ENCODE measurements at places on chromosomes 16 and 17. TPM values are rescaled to one million over a fixed set of nuclear protein-coding genes. Genes with fewer than 3 reads are reported as not detected.

Gene OR2C1
- total RNA-seq = not detected

GRCh38 chr17:63542942-63543821 is 7.1 kb upstream of the DCAF7 start:
- no peaks in the 10 kb centered on the region for H3K36me3 ChIP-seq
- no peaks in the 10 kb centered on the region for H3K4me1 ChIP-seq
- H3K27me3 ChIP-seq = peaks cover 10% of the 10 kb centered on the region
- H3K27ac ChIP-seq = no peak overlapping the region
- peak; percentile 3 for DNase-seq

Gene ITGA2B
- not detected for total RNA-seq

DNA sequence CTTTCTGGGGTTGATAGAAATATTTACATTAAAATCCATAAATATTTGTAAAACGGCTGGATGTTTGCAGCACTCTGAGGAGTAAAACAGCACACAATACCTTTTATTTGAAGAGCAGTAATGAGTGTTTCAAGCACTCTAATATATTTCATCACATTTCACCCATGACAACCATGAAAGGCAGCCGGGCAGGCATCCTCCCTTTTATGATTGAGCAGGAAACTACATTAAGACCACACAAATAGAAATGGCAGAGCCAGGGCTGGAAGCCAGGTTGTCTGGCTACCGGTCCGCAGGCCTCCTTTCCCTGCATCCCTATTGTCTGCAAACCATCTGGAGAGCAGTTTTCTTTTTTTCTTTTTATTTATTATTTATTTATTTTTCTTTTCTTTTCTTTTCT is 23.1 kb upstream of the GPRC5C start:
- peaks cover 5% of the 10 kb centered on the region for H3K4me1 ChIP-seq
- no peaks in the 10 kb centered on the region for H3K27me3 ChIP-seq

DNA sequence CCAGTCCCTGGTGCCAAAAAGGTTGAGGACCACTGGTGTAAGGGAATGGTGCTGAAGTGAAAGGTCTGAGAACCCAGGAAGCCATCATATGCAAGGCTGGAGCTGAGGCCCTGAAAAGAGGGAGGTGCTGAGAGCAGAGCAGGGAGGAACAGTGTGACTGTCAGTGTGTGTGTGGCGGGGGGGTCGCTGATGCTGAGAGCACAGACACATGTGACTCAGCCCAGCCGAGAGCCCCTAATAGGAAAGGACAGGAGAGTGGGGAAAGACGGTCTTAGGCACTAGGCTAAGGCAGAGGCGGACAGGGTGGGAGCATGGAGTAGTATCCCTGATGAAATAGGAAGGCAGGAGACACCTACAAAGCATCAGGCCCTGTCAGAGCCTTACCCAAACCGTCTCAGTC is 1.2 kb downstream of the B9D1 start:
- H3K36me3 ChIP-seq = no peaks in the 10 kb centered on the region
- H3K27me3 ChIP-seq = no peaks in the 10 kb centered on the region
- DNase-seq = no peak
- no peak overlapping the region for H3K27ac ChIP-seq
- H3K4me1 ChIP-seq = peaks cover 12% of the 10 kb centered on the region

DNA sequence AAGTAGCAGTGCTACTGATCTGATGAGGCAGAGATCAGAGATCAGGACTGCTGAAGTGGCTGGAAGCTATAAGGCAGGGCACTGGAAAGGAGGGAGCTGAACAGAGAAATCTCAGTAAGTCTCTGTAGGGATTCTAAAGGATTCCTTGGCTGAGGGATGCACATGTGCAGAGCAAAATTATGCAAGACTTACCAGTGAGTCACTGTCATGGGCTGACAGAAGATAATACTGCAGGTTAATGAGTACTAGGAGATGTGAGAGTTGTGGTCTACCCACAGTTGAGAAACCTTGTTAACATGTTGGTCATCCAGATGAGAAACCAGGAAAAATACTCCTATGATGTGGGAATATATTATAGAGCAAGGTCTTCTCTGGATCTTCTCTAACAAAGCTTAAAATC is 378.1 kb downstream of the HAPSTR1 start:
- no peaks in the 10 kb centered on the region for H3K36me3 ChIP-seq
- H3K4me3 ChIP-seq = no peak overlapping the region
- peak; percentile 72 for DNase-seq
- H3K4me1 ChIP-seq = no peaks in the 10 kb centered on the region
- H3K27ac ChIP-seq = peak overlapping the region; percentile 86

Gene CSF3
- total RNA-seq = 0.12 TPM

Gene TMED6
- total RNA-seq = 4.6 TPM

Gene SMPD3
- 6.3 TPM for total RNA-seq

Gene SOCS1
- 9.0 TPM for total RNA-seq

GRCh38 chr17:79921411-79922115 is 82.3 kb upstream of the CBX4 start:
- H3K27me3 ChIP-seq = no peaks in the 10 kb centered on the region
- DNase-seq = no peak
- no peak overlapping the region for H3K4me3 ChIP-seq
- H3K36me3 ChIP-seq = no peaks in the 10 kb centered on the region
- H3K27ac ChIP-seq = peak overlapping the region; percentile 68
- H3K4me1 ChIP-seq = peaks cover 24% of the 10 kb centered on the region

Gene SLC5A11
- 1.2 TPM for total RNA-seq

Gene DPH1
- total RNA-seq = 26.2 TPM

GRCh38 chr17:57782062-57782490 is 37.0 kb upstream of the CCDC182 start:
- H3K27ac ChIP-seq = no peak overlapping the region
- no peak for DNase-seq
- peaks cover 7% of the 10 kb centered on the region for H3K27me3 ChIP-seq
- no peaks in the 10 kb centered on the region for H3K36me3 ChIP-seq
- no peak overlapping the region for H3K4me3 ChIP-seq

Gene CASKIN1
- total RNA-seq = 0.47 TPM

- H3K27ac ChIP-seq = no peak overlapping the region
- no peaks in the 10 kb centered on the region for H3K4me1 ChIP-seq
- H3K4me3 ChIP-seq = no peak overlapping the region
- H3K27me3 ChIP-seq = no peaks in the 10 kb centered on the region
- H3K36me3 ChIP-seq = no peaks in the 10 kb centered on the region
These were observed 27.0 kb upstream of the SMURF2 start for GRCh38 chr17:64689106-64689505.

Gene TANC2
- total RNA-seq = 16.7 TPM

GRCh38 chr16:50910736-50911100 is 168.8 kb downstream of the CYLD start:
- H3K27ac ChIP-seq = no peak overlapping the region
- no peak overlapping the region for H3K4me3 ChIP-seq
- H3K4me1 ChIP-seq = no peaks in the 10 kb centered on the region

- no peak overlapping the region for H3K4me3 ChIP-seq
- no peaks in the 10 kb centered on the region for H3K36me3 ChIP-seq
- peaks cover 3% of the 10 kb centered on the region for H3K27me3 ChIP-seq
- H3K4me1 ChIP-seq = no peaks in the 10 kb centered on the region
- no peak for DNase-seq
- H3K27ac ChIP-seq = no peak overlapping the region
These were observed 93.6 kb downstream of the CYLD start for GRCh38 chr16:50835358-50836060.

- peaks cover 42% of the 10 kb centered on the region for H3K4me1 ChIP-seq
- H3K27me3 ChIP-seq = no peaks in the 10 kb centered on the region
- H3K36me3 ChIP-seq = no peaks in the 10 kb centered on the region
- no peak overlapping the region for H3K27ac ChIP-seq
- no peak overlapping the region for H3K4me3 ChIP-seq
These were observed 87.2 kb downstream of the TBC1D16 start for GRCh38 chr17:79948406-79948944.

DNA sequence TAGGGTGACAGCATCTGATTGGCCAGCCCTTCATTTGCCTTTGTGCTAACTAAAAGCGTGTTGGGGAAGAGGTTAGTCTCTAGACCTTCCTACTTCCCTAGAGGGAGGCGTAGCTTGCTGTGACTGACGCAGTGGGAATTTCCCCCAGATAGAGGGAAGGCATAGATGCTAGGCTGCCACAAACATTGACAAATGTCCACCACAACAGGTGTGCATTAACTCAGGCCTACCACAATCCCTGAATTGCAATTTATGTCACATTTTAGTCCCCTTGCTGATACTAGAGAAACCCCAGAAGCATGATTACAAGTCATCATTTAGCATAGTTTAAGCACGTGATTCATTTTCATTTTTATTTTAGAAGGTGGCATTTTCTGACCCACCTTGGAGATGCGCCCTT is 76.3 kb upstream of the WSB1 start:
- H3K4me1 ChIP-seq = no peaks in the 10 kb centered on the region
- no peaks in the 10 kb centered on the region for H3K36me3 ChIP-seq
- no peaks in the 10 kb centered on the region for H3K27me3 ChIP-seq
- no peak overlapping the region for H3K4me3 ChIP-seq

DNA sequence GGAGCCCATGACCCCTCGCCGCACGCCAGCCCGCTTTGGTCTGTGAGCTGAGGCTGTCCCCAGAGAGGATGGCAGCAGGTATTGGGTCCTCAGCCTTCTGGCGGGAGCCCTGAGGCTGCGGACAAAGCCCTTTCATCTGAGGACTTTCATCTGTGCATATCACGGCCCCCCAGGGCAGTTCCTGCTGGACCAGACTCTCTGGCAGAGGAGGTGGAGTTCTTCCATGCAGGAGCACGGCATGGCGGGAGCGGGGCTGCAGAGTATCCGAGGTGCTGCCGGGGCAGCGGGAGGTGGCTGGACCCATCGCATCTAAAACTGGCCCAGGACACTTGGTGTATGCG is 18.8 kb downstream of the DHX38 start:
- H3K4me1 ChIP-seq = no peaks in the 10 kb centered on the region
- no peak for DNase-seq
- H3K4me3 ChIP-seq = no peak overlapping the region
- H3K27me3 ChIP-seq = no peaks in the 10 kb centered on the region

DNA sequence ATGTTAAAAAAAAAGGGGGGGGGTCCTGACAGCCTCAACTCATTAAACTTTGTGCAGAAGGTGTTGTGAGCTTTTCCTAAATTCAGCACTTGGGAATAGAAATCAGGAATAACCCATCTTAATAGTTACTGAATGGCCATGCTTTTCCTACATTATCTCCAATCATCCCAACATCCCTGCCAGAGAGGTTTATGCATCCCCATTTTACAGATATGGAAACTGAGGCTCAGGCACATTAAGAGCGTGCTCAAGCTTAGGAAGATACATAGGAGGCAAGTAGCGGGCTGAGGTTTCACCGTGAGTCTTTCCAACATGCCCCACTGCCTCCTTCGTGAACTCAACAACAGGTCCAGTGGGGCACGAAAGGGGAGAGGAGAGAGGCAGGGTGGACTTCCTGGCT is 78.4 kb downstream of the C17orf67 start:
- H3K4me1 ChIP-seq = peaks cover 5% of the 10 kb centered on the region
- DNase-seq = no peak
- H3K36me3 ChIP-seq = no peaks in the 10 kb centered on the region
- no peak overlapping the region for H3K27ac ChIP-seq
- no peaks in the 10 kb centered on the region for H3K27me3 ChIP-seq
- H3K4me3 ChIP-seq = no peak overlapping the region

DNA sequence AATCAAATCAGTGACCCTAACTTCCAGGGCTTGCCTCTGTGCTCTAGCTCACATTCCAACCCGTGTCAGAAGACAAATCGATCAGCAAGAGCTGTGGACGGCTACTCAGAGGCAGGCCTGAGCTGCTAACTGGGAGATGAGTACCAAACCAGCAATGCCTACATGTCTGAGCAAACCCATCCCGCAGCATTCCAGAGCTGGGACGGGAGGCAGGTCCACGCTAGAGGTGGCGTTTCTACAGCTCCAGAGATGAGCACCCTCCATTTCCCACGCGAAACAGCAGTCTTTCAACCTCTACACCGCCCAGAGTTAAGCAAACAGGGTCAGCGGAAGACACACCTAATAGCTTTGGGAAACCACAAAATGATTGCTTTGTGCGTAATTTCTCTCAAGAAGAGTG is 6.5 kb downstream of the NXN start:
- no peaks in the 10 kb centered on the region for H3K36me3 ChIP-seq
- no peak overlapping the region for H3K4me3 ChIP-seq
- no peaks in the 10 kb centered on the region for H3K27me3 ChIP-seq

DNA sequence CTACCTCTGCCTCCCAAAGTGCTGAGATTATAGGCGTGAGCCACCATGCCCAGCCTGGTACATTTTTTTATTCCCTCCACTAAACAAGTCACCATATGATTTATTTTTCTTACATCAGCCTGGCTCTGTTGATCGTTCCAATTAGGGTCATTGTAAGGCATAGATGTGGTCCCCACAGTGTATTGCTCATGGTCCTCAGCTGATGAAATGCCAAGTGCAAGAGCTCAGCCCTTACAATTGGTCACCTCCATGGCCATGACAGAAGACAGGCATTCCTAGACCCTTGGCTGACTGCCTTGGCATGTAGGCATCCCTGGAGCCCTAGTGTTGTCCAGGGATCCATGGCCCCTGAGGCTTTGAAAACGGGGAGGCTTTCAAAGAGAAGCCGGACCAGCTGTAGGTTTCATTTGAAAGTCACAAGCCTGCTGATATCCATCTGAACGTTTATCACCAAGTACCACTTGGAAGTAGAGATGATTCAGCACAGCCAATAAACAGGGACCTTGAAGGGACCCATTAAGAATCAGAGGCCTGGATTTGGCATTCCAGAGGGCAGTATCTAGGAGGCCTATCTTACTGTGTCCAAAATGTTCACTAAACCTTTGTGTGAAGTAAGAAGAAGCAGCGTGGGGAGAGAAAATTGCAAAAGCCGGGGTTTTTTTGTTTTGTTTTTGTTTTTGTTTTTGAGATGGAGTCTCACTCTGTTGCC is 20.6 kb upstream of the PRKCA start:
- H3K27me3 ChIP-seq = no peaks in the 10 kb centered on the region
- DNase-seq = no peak
- no peaks in the 10 kb centered on the region for H3K4me1 ChIP-seq
- no peak overlapping the region for H3K4me3 ChIP-seq
- H3K27ac ChIP-seq = no peak overlapping the region

DNA sequence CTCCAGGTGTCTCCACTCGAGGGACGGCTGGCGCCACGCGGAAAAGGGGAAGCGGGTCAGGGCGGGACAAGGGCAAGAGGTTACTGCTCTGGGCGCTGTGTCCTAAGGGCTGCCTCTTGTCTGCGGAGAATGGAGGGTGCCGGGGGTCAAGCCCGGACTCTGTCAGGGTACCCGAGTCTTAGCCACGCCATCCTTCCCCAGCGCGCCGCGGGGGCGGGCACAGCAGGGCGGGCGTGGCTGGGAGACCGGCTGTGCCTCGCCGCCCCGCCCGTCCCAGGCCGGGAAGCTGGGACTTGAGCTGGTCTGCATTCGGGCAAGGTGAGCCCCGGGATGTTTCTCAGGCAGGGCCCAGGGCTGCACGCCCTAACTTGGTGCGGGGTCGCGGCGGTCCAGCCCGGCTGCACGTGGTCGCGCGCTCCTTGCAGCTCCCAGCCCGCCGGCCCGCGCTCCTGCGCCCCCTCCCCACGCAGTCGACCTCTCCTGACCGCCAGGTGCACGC is 6.2 kb upstream of the ACTG1 start:
- DNase-seq = peak; percentile 81
- no peaks in the 10 kb centered on the region for H3K36me3 ChIP-seq
- peak overlapping the region; percentile 49 for H3K4me3 ChIP-seq
- H3K4me1 ChIP-seq = peaks cover 56% of the 10 kb centered on the region

Measured in hepatocyte (in vitro differentiated cells).